ENCODE measurements at places on chromosomes 11 and 22.

GRCh38 chr22:48354096-48354495, 1473.6 kb downstream of the BRD1 start:
- no peak for DNase-seq

GRCh38 chr22:33539902-33540751, 380.1 kb downstream of the LARGE1 start:
- no peak for DNase-seq

DNA sequence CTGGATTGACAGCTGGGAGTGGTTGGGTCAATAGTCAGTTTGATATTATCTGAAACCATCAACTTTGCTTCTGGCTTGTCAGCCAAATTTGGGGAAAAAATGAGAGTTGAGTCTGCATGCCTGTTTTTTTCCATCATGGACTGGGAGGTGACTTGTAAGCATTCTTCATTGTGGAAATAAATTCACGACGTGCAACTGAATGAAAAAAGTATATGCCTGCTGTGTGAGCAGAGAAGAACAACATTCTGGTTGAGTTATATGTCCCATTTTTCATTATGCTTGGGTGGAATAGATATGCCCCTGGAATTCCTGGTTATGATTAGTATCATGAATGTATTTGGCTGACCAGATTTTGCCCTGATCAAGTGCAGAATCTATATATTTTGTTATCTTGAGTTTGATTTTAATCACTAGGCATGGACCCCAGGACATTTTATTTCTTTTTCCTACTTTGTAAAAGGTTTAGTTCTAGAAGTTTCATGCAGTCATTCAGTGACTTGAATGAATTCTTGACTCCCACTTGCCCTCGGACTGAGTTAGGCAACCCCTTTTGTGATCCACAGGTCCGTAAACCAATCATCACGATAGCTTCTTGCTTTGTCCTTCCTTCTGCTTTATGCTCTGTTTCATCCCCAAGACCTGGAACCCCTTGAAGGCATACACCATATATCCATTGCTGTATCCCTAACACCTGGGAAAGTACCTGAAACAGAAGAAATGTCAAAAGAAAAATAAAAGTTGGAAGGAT, 205.8 kb downstream of the NAV2 start:
- DNase-seq, result no peak

GRCh38 chr11:20258376-20258895, 98.2 kb upstream of the DBX1 start:
- DNase-seq, result no peak

DNA sequence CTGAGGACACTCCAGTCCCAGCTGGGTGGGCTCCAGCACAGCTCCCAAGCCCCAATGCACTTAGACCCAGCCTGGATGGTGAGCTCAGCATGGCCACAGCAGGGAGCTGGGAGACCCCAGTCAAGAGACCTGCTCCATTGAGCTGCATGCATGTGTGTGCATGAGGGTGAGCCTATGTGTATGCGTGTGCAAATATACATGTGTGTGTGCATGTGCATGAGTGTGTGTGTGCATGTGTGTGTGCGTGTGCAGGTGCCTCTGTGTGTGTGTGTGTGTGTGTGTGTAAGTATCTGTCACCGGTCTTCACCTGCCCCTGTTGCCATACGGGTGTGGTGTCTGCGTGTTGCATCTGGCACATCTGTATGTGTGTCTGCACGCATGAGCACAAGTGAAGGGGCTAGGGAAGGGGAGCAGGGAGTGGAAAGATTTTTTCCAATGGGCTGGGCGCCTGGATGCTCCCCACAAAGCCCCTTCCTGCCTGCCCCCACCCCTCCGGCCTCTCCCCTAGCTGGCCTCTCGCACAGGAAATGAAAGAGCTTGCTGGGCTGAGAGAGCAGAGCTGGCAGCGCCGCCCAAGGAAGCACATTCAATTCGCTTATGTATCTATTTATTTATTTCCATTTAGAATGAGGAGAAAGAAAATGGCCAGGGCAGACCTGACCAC, 4.1 kb downstream of the TSPAN32 start:
- no peak for DNase-seq

- DNase-seq, result no peak
Measured at GRCh38 chr11:58674609-58675008, 52.1 kb downstream of the CNTF start.

DNA sequence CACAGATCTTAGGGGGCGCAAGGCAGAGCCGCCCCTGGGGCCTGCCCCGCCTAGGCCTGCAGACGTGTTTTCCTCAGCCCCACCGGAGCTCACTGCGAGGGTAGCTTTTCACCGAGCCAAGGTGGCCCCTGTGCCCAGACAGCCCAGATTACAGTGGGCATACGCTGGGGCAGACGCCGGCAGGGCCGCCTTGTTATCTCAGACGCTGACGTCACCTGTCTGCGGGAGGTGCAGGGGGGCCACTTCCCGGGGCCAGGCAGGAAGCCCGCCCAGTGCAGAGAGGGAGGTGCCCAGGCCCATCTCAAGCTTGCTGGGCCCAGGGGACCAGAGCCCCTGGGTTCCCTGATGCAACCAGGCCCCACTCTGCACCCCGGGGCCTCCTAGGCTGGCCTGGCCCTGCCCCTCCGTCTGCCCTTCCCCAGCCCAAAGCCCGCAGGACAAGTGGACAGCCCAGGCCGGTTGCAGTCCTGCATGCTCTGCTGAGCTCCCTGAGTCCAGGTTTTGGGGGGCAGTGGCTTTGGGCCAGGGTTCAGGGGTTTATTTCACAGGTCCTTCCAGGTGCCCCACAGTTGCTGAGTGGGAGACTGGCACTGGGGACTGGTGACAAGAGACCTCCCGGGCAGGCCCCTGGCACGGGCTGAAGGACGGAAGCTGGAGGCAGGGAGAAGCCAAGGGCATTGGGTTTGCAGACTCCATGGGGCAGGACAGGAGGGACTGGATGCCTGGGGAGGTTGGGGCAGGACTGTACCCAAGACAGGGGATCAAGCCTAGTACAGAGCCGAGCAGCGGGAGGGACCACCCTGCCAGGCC, 38.6 kb downstream of the IGF2 start:
- DNase-seq, result no peak

DNA sequence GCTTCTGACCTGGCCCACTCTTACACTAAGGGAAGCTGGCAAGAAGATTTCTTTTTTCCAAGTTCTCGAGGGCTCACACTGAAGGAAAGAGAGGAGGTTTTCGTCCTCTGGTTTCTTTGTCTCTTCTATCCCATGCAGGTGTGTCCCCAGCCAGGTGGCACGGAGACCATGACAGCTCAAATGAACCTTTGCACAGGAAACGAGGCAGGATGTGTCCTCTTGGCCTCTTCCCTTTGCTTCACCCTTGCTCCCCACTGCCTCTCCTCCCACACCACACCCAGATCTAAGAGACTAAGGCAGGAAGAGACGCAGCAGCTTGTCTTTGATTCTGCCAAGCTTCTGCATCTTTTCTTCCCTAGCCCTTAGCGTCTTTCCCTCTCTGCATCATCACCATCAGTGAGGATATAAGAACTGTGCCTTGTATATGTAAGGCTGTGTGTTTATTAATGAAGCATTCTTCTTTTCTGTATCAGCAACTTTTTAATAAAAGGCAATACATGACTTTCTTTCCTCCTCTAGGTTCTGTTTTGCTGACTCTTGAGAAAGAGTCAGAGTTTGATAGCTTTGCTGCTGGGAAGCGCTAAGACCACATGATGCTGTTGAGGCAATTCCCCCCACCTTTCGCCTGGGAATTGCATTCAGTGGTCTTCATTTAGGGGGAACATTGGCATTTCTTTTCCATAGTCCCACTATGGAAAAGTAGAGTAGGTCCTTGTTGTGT, 56.0 kb upstream of the PARVA start:
- DNase-seq, result no peak

DNA sequence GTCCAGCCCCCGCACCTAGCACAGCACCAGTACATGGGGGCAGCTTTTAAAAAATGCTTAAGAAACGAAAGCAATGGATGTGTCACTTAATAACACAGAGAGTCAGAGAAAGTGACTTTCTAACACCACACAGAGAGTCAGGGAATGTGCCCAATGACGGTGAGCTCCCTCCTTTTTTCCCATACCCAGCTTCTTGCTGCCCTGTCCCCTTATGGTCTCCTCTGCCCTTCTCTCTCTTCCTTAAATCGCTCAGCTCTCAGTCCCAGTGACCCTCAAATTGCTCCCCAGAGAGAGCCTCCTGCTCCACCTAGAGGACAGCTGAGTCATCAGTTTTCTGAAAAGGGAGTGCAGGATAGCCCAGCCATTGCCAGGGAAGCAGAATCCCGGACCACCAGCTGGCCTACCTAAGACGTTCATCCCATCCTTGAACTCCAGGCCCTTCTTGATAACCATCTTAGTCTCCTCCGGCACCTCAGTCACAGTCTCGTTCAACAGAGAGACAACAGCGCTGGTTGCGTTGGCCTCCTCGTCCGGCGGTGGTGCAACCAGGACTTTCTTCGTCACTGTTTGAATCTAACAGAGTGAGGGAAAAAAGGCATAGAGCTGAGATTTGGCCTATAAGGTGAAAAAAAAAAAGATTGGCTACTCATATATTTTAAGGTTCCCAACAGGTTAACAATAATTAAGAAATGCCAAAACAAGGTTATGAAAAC, 113.5 kb downstream of the SLC1A2 start:
- DNase-seq, result no peak

GRCh38 chr22:46240073-46240472, 10.0 kb downstream of the CDPF1 start:
- DNase-seq, result no peak

- DNase-seq, result no peak
Measured at GRCh38 chr11:77039491-77040400, 5.5 kb downstream of the B3GNT6 start.

DNA sequence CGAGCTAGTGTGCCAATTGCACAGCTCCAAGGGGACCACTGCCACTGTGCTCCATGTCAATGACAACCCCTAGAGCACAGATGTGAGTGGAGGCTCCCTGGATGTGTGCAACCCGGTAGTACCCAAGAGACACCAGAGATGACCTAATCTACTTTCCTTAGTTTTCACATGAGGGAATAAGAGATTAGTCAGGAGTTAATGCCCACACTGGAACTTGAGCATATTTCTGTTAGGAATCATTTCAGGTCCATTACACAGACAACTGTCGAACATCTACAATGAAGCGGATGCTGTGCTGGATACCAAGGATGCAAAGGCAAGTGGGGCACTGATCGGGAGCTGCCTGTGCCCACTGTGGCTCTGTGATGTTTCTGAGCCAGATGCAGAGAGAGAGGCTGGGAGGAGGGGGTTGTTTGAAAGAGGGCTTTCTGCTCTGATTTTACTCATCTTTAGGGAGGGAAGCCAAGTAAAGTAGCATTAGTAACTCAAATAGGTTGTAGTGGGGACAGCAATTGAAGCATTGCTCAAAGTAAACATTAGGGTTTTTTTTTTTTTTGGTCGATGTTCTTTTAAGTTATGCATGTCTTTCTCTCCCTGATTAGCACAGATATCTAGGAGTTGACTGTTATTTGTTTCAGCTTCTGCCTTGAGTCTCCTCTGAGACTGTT, 82.5 kb upstream of the SORL1-AS1 start:
- DNase-seq, result no peak

GRCh38 chr11:15821451-15821850, 534.9 kb downstream of the SOX6 start:
- DNase-seq, result no peak

DNA sequence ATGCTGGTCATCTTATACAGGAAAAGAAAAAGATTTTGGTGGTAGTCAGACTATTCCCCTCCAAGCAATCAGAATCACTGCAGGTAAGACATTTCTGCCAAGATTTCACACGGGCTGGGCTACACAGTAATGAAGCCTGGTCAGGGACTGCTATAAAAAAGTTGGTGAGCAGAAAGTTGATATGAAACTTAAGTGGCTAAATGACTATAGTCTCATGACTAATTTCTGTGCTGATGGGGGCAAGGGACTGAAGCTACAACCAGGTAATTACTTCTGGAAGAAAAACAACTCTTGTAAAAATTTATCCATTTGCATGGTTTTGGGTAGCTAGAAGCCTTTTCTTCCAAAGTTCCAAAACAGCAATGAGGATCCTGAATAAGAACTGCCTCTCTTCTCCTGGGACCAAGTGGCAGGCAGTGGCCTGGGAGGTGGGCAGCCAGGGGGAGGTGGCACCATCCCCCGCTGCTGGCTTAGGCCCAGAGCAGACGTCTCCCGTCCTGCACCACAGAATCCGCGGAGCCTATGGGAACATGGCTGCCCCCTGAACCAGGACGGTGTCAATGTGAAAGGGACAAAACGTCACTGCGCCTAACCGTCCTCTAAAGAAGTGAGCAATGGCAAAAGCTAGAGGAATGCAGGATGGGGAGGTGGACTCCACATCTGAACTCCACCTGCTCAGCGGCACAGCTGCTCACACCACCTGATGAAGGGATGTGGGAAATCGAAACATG, 122.6 kb upstream of the LMO1 start:
- DNase-seq, result no peak

GRCh38 chr22:22838148-22838786, 49.3 kb upstream of the IGLL5 start:
- no peak for DNase-seq

- DNase-seq, result peak; percentile 46
Measured at GRCh38 chr22:27125539-27125938, 468.2 kb downstream of the MIAT start.

GRCh38 chr11:35935390-35935789, 8.5 kb upstream of the LDLRAD3 start:
- DNase-seq, result no peak

GRCh38 chr11:108983636-108984420, 319.0 kb downstream of the DDX10 start:
- no peak for DNase-seq

- no peak for DNase-seq
Measured at GRCh38 chr22:32830473-32830872, 29.0 kb downstream of the TIMP3 start.

DNA sequence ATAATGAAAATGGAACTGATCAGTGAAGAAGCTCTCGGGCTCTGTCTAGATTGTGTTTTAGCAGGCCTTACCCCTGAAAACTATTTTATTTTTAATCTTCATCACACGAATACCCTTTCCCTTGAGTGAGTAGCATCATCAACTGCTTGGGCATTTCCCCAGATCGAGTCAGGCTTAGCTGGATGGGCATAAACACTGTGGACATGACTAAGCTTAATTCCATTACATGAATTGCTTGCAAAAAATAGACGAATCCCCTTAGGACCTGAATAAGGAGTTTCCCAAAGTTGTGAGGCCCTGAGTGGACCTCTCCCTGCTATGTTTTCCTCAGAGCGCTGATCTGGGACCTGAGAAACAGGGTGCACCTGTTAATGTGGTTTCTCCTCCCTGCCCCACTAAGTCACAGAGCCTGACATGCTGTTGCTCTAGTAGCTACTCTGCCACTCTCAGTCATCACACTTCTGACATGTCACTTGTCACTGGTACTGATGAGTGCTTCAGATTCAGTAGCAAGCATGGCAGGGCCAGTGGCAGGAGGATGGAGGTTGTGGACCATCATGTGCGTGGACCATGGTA, 53.5 kb downstream of the ENDOD1 start:
- no peak for DNase-seq

GRCh38 chr11:108237058-108237481, 14.2 kb downstream of the ATM start:
- DNase-seq, result no peak
